ENCODE measurements at places on chromosomes 16 and 17.
A peak's percentile ranks its signal among the peaks of the same experiment; 100 is the strongest.

DNA sequence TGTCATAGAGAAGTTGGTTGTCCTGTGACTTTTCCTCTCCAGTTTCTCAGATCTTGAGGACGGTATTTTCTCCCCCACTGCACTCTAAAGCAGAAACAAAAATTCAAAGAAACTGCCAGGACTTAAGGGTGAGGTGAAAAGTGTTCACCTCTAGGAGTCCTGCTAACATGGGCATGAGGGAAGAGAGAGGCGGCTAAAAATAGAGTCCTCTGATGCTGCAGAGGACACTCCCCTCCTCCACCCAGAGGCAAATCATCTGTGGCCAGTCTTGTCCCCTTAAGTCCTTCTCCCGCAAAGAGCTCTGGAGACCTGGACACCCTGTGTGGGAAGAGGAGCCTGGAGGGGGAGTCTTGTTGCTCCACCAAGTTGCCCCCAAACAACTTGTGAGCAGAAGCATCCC, 4.7 kb upstream of the DDX19A start:
- no peak for DNase-seq

DNA sequence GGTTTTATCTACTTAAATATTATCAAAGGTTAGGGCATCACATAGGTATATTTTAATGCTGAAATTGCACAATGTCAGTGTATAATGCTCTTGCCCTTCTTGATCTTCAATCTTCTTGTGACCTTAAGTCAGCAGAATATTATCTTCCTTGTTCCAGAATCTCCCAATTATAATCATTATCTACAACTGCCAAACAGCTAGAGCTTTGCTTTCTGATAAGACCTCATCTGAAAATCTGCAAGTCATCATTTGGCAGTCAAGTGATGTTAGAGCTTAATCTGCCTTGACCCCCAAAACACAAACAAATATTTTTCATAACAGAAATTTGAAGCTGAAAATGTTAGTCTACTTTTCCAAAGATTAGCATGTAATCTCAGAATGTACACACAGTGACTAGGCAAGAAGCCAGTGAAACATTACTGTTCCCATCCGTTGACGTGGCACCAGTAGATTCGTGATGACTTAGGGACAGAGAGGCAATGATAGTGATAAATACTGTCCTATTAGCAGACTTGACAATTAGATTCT, 19.8 kb downstream of the REXO5 start:
- DNase-seq: no peak

DNA sequence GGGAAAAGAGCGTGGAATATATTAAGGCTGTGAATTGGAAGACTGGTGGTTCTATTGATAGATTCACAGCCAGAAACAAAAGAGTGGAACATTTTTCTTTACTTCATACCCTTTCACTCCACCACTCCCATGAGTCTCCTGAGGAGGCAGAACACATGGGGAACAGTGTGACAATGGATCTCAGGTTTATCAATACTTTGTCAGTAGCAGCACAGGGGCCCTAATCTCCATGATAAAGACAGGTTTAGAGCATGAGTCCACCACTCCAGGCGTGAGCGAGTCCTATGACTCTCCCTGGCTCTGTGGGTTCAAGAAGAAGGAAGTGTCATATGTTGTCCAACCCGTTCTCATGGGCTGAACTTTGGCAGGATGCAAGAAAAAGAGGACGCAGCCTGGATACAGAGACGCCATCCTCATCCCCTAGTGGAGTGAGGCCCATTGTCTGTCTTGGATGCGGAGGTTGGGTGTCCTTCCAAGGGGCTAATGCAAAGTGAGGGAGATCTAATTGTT, 361.2 kb downstream of the TMEM114 start:
- no peak for DNase-seq

DNA sequence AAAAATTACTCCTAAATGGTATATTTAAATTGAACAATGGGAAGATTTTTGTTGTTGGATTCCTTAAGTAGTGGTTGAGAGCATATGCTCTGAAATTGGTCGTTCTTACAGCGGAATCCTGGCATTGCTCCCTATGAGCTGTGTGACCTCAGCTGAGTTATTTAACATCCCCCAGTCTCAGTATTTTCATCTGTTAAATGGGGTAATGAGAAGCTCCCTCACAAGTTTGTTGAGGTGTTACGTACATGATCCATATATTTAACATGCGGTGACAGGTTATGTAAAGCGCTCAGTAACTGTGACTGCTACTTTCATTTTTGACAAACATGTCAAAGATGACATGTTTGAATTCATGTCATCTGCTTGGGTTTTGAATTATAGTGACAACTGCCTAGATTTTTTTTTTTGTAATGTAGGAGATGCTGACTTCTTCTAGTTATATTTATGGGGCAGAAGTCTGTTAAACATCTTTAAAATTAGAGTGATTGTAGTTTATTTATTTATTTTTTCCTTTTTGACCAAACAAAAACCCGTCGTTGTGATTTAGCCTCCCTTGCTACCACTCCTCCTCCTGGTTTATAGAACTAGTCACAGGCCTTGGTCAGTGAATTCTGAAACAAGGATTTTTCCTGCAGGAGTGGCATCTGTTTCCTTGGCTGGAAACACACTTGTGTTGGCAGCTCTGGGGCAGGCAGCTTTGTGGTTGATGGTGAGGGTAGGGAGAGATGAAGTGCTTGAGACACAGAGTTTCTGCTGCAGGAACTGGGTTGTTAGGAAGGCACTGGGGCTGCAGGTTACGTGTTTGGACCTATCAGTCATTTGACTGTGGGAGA, 268.8 kb downstream of the SNX29 start:
- no peak for DNase-seq

DNA sequence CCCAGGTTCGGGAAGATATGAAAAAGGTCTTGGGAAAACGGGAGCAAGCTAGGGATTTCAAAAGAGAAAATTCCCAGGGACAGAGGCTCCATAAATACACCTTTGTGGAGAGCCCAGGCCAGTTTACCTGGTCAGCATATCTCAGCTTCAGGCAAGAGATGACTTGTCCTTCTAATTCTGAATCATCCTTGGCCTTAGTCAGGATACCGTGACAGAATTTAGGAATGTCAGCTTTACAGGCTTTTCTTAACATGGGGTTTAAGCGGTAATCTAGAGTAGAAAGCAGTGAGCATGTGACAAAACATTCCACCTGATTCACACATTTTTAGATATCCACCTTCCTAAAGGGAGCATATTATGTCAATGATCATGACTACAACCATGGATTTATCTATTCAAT, 41.1 kb upstream of the CLEC18B start:
- no peak for DNase-seq

DNA sequence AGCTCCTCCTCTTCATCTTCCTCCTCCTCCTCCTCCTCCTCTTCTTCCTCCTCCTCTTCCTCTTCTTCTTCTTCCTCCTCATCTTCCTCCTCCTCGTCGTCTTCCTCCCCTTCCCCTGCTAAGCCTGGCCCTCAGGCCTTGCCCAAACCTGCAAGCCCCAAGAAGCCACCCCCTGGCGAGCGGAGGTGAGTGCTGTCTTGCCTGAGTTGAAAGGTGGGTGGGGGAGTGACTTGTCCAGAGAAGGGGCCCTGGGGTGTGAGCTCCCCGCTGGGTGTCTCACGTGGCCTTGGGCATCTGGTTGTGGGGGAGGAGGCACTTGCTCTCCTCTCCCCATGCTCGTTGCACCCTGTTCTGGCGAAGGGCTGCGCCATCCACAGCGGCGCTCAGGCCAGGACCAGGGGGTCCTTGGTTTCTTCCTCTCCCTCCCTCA, 8.0 kb downstream of the ELOB start:
- no peak for DNase-seq

GRCh38 chr16:89316701-89317100, 99.2 kb downstream of the ZNF778 start:
- DNase-seq: no peak

DNA sequence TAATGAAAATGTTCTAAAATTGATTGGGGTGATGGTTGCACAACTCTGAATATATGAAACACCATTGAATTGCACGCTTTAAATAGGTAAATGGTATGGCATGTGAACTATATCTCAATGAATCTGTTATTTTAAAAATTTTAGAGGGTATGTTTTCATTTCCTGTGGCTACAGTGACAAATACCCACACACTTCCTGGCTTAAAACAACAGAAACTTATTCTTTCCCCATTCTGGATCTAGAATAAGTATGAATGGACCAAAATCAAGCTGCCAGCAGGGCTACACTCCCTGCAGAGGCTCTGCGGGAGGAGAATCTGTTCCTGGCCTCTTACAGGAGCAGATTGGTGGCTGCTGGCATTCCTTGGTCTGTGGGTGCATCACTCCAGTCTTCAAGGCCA, 11.3 kb upstream of the PECAM1 start:
- no peak for DNase-seq

- DNase-seq: no peak
Observed at GRCh38 chr16:65757064-65757463, 609.4 kb upstream of the CDH5 start.

DNA sequence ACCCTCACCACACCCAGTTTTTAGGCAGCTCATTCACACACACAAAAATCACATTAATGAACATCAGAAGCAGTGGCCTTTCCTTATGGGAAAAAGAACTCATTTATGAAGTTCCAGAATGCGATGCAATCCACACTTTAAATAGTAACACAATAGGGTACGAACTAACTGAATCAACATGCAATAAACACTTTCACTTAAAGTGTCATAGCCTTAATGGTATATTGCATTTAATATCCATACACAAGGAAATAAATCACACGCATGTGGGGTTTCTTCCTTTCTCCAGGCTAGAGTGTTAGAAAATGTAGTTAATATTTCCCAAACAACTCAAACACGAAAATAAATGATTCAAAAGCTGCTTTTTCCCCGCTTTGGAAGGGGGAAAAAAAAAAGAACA, 19.7 kb downstream of the ADCY9 start:
- no peak for DNase-seq

DNA sequence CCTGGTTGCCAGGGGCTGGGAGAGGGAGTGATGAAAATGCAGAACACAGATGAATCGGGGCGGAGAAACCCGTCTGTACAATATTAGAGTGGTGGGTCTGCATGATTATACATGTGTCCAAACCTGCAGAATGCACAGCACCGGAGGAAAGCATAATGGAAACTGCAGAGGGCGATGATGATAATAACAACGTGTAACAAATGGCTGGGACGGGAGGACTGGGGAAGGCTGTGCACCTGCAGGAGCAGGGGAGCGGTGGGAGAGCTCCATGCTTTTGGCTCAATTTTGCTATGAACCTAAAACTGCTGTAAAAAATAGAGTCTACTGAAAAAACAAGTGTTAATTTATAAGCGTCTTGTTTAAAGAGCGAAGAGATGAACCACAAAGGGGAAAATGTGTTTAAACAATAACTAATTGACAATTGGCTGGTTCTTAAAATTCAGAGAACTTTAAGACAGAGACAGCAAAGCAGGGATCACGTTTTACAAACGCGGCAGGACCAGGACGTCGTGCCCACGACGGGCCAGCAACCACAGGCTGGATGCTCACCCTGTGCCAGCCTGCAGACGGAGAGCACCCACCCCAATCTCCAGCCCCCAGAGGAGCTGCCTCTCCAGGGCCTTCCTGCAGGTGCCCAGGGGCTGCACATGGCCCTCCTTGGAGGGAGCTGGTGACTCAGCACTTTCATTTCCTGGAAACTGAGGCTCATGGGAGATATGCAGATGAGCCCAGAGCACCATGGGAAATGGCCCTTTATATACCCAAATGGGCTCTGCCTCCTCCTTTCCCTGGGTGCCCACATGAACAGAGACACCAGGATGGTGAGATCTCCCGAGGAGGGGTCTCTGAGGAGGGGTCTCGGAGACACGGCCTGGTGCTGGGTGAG, at the start of gene TEX19:
TSS of gene TEX19 (plus strand) at position 783 of the 886 bp plus-strand sequence. CDS start 2,904 bp downstream, outside the sequence.
- no peak for DNase-seq

DNA sequence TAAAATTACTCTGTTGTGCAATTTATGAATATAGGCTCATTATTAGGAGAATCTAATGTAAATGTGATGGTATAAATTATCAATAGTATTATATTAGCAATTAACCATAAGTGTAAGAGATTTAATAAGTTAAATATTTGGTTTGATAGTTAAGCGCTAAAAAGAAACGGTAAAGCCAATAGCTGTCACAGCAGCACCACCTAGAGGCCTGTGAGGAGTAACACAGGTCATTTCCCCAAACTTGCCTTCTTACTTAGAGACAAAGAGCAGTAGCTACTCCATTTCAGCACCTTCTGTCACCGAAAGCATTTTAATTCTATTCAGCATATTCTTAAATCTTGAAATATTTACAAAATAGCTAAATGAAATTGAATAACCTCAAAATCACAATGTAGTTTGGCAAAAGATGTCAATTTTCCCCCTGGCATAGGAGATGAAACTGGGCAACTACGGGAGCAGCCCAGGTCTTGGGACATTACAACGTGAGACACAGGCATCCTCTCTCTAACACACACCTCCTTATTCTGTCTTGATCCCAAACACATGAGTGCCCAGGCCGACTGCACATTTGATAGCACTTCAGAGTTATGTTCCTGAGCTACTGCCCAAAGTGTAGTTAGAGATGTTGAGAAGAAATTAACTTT, 14.3 kb upstream of the DYNLRB2 start:
- peak; percentile 69 for DNase-seq

GRCh38 chr16:19837984-19838707, 46.5 kb downstream of the GPRC5B start:
- DNase-seq: no peak

DNA sequence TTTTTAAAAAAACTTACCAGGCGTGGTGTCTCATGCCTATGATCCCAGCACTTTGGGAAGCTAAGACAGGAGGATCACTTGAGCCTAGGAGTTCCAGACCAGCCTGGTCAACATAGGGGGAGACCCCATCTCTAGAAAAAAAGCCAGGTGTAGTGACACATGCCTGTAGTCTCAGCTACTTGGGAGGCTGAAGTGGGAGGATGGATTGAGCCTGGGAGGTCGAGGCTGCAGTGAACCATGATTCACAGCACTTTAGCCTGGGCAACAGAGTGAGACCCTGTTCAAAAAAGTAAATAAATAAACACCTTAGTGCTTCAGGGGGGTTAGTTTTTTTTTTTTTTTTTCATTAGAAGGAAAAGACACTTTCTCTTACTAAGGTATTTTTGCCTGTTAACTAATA, 58.9 kb upstream of the LRRC37A3 start:
- DNase-seq: no peak

DNA sequence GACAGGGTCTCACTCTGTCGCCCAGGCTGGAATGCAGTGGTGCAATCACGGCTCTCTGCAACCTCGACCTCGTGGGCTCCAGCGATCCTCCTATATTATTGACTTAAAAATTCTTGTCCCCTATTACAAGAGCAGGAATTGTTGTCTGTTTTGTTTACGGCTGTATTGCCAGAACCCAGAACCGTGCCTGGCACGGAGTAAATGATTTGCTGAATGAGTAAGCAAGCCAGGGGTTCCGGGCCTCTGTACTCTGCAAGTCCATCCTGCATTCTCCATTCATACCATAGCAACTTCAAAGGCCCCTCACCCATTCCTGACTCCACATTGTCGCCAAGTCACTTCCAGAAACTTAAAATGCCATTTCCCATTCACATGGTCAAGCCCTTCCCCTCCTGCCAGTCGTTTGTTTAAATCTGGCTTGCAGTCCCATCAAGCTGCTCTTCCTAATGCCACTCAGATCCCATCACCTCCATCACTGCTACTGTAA, 6.9 kb downstream of the ADCY9 start:
- no peak for DNase-seq

DNA sequence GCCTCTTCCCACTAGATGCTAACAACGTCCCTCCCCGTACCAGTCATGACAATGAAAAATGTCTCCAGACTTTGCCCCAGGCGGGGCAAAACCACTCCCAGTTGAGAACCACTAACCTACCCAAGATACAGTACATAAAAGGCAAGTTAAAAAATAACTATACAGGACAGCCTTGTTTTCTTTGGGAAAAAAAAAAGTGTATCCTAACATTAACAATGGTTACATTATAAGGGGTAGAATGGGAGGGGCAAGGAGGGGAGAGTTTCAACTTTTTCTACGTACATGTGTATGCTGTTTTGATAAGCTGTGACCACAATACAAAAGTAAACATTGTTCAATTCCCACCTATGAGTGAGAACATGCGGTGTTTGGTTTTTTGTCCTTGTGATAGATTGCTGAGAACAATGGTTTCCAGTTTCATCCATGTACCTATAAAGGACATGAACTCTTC, 94.9 kb downstream of the TOX3 start:
- DNase-seq: no peak
